CD4-positive, CD25-positive, alpha-beta regulatory T cell (primary cell): ENCODE measurements at places on chromosomes 2 and 18.

DNA sequence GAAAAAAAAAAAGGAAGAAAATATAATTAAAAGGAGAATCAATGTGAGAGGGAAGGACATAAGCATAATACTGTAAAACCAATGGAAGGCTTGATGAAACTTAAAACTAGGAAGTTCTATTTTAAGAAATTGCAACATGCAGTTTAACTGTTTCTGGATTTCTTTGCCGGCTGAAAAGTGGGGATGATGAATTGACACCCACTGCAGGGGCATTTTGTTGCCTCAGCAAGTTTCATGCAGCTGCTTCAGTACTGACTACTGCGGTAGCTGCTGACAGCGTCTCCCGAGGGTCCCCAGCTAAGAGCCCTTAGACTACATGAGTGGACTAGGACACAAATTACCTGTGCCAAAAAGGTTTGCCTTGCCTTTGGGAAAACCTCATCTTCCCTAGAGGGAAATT, 69.2 kb downstream of the B3GNT2 start:
- DNase-seq, result no peak

DNA sequence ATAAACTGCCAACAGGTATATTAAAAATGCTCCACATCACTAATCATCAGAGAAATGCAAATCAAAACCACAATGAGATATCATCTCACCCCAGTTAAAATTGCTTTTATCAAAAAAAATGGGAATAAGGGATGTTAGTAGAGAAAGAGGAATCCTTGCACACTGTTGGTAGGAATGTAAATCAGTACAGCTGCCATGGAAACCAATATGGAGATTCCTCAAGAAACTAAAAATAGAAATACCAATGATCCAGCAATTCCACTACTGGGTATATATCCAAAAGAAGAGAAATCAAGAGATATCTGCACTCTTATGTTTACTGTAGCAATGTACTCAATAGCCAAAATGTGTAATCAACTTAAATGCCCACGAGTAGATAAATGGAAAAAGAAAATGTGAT, 40.6 kb downstream of the ZRANB3 start:
- no peak for DNase-seq

DNA sequence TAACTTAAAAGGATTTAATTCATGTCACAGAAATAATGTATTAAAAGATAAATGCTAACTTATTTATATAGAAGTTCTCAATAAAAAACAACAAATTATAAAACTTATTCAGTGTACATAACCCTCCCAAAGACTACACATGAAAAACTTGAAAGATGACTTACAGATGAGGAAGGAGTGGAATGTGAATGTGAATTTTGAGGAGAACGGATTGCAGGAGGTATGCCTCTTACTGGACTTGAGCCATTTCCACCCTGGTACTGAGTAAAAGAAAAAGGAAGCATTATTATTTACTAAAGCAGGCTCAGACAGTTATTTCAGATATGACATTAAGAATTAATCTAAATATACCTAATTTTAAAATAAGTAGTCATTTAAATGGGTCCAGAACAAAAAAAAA, 104.4 kb downstream of the TLK1 start:
- no peak for DNase-seq

GRCh38 chr2:170282851-170283250, 104.9 kb downstream of the MYO3B start:
- DNase-seq, result no peak

- no peak for DNase-seq
These were observed 1.6 kb upstream of the MARCHF4 start for GRCh38 chr2:216373896-216374295.

DNA sequence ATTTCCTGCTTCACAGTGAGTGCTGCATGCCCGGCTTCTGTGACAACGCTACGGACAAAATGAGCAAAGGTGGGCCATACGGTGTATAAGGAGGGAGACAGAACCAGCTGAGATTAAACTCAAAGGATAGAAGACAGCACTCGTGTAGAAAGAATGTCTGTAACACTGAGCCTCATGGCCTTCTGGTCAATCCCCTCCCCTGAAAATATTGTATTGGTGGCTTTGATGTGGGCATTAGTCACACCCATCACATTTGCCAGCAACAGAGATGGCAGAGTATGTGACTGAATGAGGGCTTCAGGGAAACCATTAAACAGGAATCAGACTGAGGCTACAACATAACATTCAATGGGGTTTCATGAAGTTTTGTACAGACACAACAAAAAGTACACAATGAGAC, 287.8 kb upstream of the CCDC68 start:
- DNase-seq, result no peak

GRCh38 chr2:33913071-33913616, 314.0 kb upstream of the FAM98A start:
- DNase-seq, result no peak

- no peak for DNase-seq
These were observed 15.2 kb downstream of the GKN2 start for GRCh38 chr2:68937346-68938055.

- DNase-seq, result no peak
These were observed 476.7 kb downstream of the TXNL1 start for GRCh38 chr18:56161566-56162260.

DNA sequence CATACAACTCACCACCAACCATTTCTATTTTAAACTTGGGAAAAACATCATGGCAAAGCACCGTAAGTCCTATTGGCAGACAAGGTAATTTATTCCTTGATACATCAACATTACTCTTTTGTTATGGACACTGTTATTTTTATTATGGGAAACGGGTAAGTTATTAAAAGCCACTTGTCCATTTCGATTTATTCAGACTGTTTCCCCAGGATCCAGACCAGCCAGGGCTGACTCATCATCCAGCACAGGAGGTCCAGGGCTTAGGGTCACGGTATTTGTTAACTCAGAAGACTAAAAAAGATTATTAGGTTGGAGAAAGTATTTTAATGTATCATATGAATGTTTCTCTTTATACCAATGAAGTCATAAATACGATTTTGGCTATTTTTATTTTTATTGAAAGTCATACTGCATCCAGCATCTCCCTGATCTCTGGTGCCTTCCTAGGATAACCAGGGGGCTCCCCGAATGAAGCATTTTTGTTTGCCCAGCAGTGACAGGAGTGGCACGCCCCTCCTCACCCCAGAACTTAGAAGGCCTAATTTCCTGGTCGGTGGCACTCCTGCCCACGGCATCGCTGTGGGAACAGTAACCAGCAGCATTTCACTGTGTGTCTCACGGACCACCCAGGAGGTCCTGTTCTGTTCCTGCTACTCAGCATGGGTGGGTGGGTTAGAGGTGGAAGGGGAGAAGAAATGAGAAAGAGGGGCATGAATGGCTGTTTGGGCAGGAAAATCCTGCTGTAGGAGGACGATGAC, 446.1 kb downstream of the EIPR1 start:
- no peak for DNase-seq

DNA sequence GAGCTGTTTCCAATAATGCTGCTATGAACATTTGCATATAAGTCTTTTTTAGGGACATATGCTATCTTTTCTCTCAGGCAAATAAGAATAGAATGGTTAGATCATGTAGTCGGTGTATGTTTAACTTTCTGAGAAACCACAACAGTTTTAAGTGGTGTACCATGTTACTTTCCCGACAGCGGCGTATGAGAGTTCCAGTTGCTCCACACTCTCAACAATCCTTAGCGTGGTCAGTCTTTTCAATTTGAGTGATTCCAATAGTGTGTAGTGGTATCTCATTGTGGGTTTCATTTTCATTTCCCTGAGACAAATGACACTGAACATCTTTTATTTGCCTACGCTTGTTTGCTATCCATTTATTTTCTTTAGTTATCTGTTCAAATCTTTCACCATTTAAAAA, 149.5 kb downstream of the ACOXL start:
- DNase-seq, result no peak

DNA sequence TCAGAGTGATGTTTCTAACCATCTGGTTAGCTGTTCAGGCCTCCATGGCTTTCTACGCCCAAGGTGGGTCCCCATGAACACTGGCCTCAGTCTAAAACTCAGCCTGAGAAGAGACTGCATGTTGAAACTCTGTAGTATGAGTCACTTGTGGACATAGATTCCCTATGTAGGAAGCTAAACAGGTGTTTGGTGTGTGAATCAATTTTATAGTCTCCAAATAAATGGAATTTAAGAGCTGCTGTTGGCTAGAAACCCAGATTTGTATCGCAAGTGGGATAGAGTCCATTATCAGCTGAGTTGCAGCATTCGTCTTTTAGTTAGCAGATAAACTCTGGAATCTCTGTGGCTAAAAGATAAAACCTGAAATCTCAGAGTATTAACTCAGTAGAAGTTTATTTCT, 131.4 kb downstream of the KCNS3 start:
- DNase-seq, result no peak

- no peak for DNase-seq
These were observed 59.1 kb upstream of the RTN4 start for GRCh38 chr2:55109219-55109891.

- DNase-seq, result no peak
These were observed 83.3 kb downstream of the CACNB4 start for GRCh38 chr2:152015552-152015951.
